ENCODE measurements at places on chromosomes 16 and 17.

GRCh38 chr16:66346221-66346620, 20.3 kb upstream of the CDH5 start:
- DNase-seq: no peak

- no peak for DNase-seq
These were observed 113.5 kb upstream of the MED13 start for GRCh38 chr17:62178579-62178978.

DNA sequence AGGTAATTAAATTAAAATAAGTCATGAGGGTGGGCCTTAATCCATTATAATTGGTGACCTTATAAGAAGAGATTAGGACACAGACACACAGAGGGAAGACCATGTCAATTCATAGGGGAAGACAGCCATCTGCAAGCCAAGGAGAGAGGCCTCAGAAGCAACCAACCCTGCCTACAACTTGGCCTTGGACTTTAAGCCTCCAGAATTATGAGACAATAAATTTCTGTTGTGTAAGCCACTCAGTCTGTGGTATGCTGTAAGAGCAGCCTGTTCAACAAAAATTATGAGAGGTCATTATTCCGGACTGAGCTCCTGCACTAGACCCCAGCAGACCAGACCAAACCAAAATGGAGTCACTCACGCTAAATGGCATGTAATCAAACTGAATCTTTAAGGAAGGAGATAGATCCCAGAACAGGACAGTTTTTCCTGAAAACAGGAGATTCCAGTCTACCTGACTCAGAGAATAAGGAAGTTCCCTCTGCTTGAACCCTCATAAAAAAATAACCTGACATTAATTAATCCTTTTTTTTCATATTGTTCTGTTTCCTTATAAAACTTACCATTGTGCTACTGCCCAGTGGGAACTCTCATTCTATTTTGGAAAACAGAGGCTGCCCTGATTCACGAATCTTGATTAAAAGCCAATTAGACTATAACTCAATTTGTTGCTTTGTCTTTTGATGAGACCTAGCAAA, 74.3 kb downstream of the DNAH3 start:
- DNase-seq: no peak

DNA sequence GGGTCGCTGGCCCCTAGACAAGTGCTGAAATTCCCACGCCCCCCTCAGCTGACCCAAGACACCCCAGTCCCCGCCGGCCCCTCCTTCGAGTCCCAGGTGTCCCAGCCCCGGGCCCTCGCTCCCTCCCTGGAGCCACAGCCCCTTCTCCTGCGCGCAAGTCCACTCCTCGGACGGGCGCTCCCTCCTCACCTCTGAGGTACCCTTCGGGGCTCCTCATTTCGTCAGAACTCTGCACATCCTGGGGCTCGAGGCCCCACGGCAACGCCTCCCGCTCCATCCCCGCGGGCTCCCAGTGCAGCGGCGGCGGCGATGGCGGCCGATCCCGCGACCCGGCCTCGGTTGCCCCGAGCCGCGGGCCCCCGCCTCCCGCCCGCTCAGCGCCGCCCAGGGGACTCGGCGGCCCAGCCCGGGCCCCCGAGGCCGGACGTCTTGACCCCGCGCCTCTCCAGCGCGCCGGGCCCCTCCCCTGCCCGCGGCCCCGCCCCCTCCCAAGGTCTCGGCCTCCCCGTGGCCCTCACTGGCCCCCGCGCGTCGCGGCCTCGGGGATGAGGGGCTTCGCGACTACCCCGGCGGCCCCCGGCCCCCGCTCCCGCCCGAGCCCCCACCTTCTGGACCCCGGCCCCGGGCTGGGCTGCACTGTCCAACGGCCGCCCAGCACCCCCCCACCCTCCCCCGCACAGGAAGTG, at the start of gene ZNF768:
Gene ZNF768, minus strand, starts transcription at position 430 of the 686 bp plus-strand sequence. Its CDS starts 153 bp downstream, at position 277.
- DNase-seq: no peak

- DNase-seq: no peak
These were observed 9.4 kb downstream of the MLKL start for GRCh38 chr16:74691093-74691855.

DNA sequence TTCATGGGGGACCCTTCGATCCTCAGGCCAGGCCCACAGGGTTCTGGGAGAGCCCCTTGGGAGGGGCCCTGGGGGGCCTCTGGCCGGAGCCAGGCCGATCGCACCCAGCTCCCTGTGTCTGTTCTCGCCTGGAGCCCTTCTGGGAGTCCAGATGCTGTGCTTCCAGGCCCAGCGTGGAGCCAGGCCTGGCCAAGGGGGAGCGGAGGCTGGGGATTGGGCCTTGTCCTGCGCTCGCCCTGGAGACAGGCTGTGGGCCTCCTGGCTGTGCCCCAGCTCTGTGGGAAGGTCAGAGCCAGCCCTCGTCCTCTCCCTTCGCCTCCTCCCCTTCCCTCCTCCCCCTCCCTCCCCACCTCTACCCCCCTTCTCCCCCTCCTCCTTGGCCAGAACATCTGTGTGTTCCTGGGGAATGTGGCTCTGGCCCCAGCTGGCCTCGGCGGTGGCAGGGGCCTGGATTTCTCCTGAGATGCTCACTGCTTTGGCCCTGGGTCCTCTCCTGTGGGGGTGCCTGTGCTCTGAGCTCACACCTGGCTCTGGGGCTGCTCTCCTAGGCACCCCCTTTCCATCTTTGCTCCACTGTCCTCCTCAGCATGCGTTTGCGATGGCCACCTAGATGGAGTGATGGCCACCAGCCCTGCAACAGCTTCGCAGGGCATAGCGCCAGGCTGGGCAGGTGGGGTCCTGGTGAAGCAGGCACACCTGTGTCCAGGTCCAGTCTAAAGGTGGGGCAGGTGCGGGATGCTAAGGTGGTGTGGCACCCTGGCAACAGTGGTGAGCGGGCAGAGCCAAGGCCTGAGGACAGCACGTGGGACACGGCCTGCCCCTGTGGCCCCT, 90.6 kb upstream of the CIBAR2 start:
- no peak for DNase-seq

GRCh38 chr17:79201119-79201518, 126.5 kb downstream of the ENGASE start:
- DNase-seq: no peak

GRCh38 chr17:55601874-55602364, 90.7 kb upstream of the SMIM36 start:
- DNase-seq: no peak

- DNase-seq: no peak
These were observed 8.3 kb upstream of the CDC6 start for GRCh38 chr17:40279402-40279801.

DNA sequence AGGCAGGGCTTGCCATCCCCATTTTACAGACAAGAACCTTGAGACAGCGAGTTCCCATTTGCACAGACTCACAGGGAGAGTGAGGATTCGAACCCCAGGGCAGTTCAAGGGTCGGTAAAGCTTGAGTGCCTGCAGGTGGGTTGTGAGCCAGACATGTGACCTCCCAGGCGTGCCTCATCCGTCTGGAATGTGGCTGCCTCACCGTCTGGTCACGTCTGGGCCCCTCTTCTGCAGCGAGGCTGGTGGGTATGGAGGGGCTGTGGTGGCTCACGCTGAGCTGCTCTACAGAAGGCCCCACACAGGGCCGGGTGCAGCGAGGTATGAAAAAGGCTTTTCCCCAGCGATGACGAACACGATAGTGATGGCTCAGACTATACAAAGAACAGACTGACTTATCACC, 35.8 kb upstream of the LHX1 start:
- DNase-seq: no peak

GRCh38 chr17:42879596-42879985, 21.0 kb upstream of the G6PC1 start:
- DNase-seq: no peak

GRCh38 chr16:4064950-4065352, 51.3 kb downstream of the ADCY9 start:
- no peak for DNase-seq

DNA sequence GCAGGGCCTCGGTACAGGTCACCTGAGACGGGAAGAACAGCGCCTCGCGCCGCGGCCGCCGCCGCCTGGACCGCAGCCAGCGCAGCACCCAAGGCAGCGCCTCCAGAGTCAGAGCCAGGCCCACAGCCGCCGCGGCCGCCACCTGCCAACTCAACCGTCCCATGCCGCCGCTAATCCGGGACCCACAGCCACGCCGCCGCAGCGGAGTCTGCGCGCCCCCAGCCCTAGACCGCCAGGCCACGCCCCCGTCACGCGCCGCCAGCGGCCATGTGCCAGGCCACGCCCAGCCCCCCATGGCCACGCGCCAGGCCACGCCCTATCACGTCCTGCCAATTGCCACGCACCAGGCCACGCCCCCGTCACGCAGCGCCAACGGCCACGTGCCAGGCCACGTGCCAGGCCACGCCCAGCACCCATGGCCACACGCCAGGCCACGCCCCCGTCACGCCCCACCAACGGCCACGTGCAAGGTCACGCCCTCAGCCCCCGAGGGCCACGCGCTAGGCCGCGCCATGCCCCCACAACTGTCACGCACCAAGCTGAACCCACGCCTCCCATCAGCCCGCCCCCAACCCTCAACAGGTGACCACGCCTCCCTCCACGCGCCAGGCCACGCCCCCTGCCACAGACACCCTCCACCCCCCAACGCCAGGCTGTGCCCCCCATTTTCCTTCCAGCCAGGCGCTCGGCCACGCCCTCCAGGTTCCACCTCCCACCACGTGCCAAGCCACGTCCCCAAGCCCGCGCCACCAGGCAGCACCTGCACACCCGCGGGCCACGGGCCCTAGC, at the start of gene PLD6:
Gene PLD6, minus strand, starts transcription at position 210 of the 789 bp plus-strand sequence. Its CDS starts 47 bp downstream, at position 163.
- no peak for DNase-seq

DNA sequence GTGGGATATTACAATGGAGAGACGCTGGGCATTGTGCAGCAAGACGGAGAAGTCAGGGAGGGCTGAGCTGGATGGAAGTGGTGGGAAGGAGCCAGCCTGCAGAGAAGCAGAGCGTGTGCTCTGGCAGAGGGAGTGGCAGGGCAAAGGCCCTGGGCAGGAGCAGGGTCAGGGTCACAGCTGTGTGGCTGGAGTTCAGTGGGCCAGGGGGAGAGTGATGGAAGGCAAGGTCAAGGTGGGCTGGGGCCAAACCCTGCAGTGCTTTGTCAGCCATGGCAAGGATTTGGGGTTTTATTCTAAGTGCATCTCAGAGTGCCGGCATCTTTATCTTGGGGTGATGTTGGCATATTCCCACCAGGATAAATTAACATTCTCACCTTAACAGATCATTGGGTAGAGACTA, 31.9 kb upstream of the C16orf78 start:
- no peak for DNase-seq

DNA sequence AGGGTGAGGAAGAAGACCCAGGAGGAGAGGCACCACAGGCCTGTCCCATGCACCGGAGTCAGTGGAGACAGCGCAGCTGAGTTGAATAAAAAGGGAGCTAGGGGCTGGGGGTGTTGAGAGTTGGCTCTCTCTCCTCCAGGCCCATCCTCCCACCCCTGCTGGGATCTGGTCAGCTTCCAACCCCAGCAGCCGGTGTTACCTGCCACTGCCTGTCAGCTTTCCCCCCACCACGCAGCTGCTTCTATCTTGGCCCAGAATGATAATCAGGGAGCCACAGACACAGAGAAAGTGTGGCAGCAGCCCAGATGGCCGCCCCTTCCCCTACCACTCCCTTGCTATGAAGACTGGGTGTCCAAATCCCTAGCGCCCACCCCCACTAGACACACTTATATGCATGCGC, 120.6 kb upstream of the RPL38 start:
- DNase-seq: no peak

- DNase-seq: no peak
These were observed 7.1 kb downstream of the COPZ2 start for GRCh38 chr17:48030531-48030930.

- DNase-seq: no peak
These were observed 54.7 kb downstream of the PGS1 start for GRCh38 chr17:78433013-78433727.

- DNase-seq: no peak
These were observed 173.5 kb downstream of the C16orf95 start for GRCh38 chr16:87143661-87144121.

- no peak for DNase-seq
These were observed 185.6 kb upstream of the COX10 start for GRCh38 chr17:13883659-13884058.

DNA sequence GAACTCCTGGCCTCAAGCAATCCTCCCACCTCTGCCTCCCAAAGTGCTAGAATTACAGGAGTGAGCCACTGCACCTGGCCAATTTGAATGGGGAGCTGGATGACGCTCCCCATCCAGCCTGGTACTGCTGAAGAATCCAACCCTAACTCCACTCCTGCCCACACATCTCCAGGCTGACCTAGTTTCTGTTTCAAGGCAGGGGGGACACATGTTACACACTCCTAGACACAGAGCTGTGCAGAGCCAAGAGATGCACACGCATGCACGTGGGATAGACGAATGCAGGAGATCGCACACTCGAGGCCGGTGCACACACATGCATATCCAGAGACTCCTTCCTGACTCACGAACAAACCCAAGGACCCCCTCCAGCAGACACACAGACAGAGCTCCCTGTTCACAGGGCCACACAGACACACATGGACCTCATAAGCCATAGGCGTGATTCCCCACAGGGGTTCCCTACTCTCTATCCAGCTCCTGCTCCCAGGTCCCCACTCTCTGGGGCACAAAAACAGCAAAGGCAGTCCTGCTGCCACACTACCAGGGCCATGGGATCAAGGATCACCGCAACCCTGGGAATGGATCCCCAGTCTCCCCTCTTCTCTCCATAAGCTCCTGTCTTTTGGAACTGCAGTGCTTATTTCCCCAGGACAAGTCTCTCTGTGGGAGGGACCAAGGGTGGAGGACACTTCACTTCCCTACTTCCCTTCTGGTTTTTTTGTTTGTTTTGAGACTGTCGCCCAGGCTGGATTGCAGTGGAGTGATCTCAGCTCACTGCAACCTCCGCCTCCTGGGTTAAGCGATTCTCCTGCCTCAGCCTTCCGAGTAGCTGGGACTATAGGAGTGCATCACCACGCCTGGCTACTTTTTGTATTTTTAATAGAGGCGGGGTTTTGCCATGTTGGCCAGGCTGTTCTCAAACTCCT, 14.4 kb downstream of the EPOP start:
- no peak for DNase-seq

- DNase-seq: no peak
These were observed 17.1 kb upstream of the PHB1 start for GRCh38 chr17:49431743-49432142.

GRCh38 chr16:64990101-64990500, 131.8 kb downstream of the CDH11 start:
- no peak for DNase-seq

GRCh38 chr16:75947626-75948239, 221.4 kb upstream of the CPHXL start:
- no peak for DNase-seq

DNA sequence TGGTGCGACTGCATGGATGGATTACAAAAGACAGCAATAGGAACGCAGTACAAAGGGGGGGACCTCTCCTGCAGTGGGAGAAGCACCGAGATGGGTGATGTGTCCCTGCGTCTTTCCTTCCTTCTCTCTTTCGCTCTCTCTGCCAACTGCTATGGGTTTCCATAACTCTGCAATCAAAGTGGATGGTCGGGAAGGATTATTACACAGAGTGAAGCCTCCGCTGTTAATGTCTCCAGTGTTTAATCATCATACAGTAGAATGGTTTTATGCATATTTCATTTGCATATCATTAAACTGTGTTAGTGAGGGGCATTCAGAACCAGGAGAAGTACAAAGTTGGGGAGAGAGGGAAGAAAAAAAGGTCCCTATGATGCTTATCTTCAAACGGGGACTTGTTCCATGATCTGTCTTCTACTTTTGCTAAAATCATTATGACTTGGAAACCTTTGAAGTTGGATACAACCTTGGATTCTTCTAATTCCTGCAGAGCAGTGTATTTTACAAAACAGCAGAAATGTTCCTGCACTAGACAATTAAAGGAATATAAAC, 255.9 kb upstream of the PMFBP1 start:
- DNase-seq: no peak

GRCh38 chr16:19281246-19281645, 4.3 kb upstream of the CLEC19A start:
- DNase-seq: no peak

- no peak for DNase-seq
These were observed 54.8 kb downstream of the PLXDC1 start for GRCh38 chr17:39096508-39097149.

- DNase-seq: no peak
These were observed at the start of gene CRAMP1 for GRCh38 chr16:1612320-1613111. CRAMP1 (plus strand) TSS chr16:1612360; CDS start chr16:1614640, 2,280 bp downstream.

All from SK-N-MC (cell line).